ENCODE measurements at places on chromosomes 11 and 22. TPM values are rescaled to one million over a fixed set of nuclear protein-coding genes. Genes with fewer than 3 reads are reported as not detected.

GRCh38 chr11:87033561-87033960 lies 4.2 kb upstream of the TMEM135 start:
- no peak for DNase-seq

- no peak for DNase-seq
These were observed 12.7 kb upstream of the CELSR1 start for GRCh38 chr22:46549971-46550641.

GRCh38 chr11:7901319-7901854 lies 29.7 kb downstream of the OR10A6 start:
- DNase-seq: no peak

GRCh38 chr11:45264839-45265515 lies 21.2 kb downstream of the SYT13 start:
- DNase-seq: no peak

DBX1 gene
- total RNA-seq: not detected

CYTH4 gene
- 114 TPM for total RNA-seq

OTOG gene
- total RNA-seq: not detected
